Neural progenitor cell (in vitro differentiated cells): ENCODE measurements at places on chromosomes 1 and 21. TPM values are rescaled to one million over a fixed set of nuclear protein-coding genes. Genes with fewer than 3 reads are reported as not detected.

- no peak overlapping the region for H3K4me3 ChIP-seq
- no peak for DNase-seq
- peaks cover 62% of the 10 kb centered on the region for H3K27me3 ChIP-seq
- H3K4me1 ChIP-seq = peaks cover 6% of the 10 kb centered on the region
Observed at GRCh38 chr1:39631361-39632322, 7.8 kb downstream of the HEYL start.

- no peaks in the 10 kb centered on the region for H3K36me3 ChIP-seq
- no peaks in the 10 kb centered on the region for H3K4me1 ChIP-seq
- DNase-seq = no peak
- H3K27me3 ChIP-seq = peaks cover 39% of the 10 kb centered on the region
- H3K27ac ChIP-seq = no peak overlapping the region
Observed at GRCh38 chr1:61042466-61043009, 39.8 kb upstream of the NFIA start.

- no peaks in the 10 kb centered on the region for H3K4me1 ChIP-seq
- no peak overlapping the region for H3K27ac ChIP-seq
- H3K4me3 ChIP-seq = no peak overlapping the region
- no peaks in the 10 kb centered on the region for H3K27me3 ChIP-seq
Observed at GRCh38 chr1:55050283-55050682, 10.9 kb downstream of the PCSK9 start.

GRCh38 chr1:205004351-205004750 lies 38.7 kb upstream of the CNTN2 start:
- H3K36me3 ChIP-seq = no peaks in the 10 kb centered on the region
- no peak overlapping the region for H3K27ac ChIP-seq
- no peak for DNase-seq
- H3K4me1 ChIP-seq = peaks cover 20% of the 10 kb centered on the region
- H3K4me3 ChIP-seq = no peak overlapping the region
- H3K27me3 ChIP-seq = peaks cover 71% of the 10 kb centered on the region

- no peaks in the 10 kb centered on the region for H3K36me3 ChIP-seq
- no peak for DNase-seq
- H3K4me3 ChIP-seq = no peak overlapping the region
Observed at GRCh38 chr1:27122652-27123051, 32.3 kb downstream of the SLC9A1 start.

The LINGO4 gene
- not detected in 2 replicates for total RNA-seq

The BTG2 gene
- 26.5 and 47.6 TPM in 2 replicates for total RNA-seq

The LRRC8C gene
- 5.3 and 5.5 TPM in 2 replicates for total RNA-seq

GRCh38 chr1:1205769-1206375 lies 520 bp downstream of the TNFRSF18 start:
- DNase-seq = no peak
- no peak overlapping the region for H3K27ac ChIP-seq
- H3K27me3 ChIP-seq = peaks cover 64% of the 10 kb centered on the region
- H3K4me3 ChIP-seq = peak overlapping the region; percentile 35
- no peaks in the 10 kb centered on the region for H3K4me1 ChIP-seq

- H3K27me3 ChIP-seq = no peaks in the 10 kb centered on the region
- H3K27ac ChIP-seq = no peak overlapping the region
- no peak overlapping the region for H3K4me3 ChIP-seq
- DNase-seq = no peak
- no peaks in the 10 kb centered on the region for H3K36me3 ChIP-seq
Observed at GRCh38 chr1:193568512-193568911, 382.1 kb upstream of the B3GALT2 start.

GRCh38 chr1:3033040-3033789 lies 11.9 kb downstream of the ACTRT2 start:
- no peak overlapping the region for H3K4me3 ChIP-seq
- no peak for DNase-seq
- no peaks in the 10 kb centered on the region for H3K27me3 ChIP-seq
- H3K4me1 ChIP-seq = no peaks in the 10 kb centered on the region
- H3K36me3 ChIP-seq = no peaks in the 10 kb centered on the region
- H3K27ac ChIP-seq = no peak overlapping the region

DNA sequence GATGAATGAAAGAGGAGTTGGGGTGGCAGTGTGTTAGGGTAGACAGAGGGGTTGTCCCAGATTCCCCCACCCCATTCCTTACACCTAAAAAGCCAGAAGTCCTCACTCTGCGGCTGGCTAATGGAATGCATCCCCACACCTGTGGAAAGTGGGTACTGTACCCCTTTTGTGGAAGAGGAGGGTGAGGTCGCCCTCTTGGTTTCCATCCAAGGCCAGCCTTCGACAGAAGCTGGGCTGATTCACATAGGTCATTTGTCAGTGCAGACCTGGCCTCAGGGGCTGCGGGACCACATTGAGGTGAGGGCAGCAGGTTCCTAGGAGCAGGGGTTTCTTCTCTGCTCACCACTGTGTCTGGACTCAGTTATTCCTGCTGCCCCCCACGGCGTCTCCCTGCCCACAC lies 671.6 kb downstream of the MATN1 start:
- DNase-seq = no peak
- H3K27me3 ChIP-seq = no peaks in the 10 kb centered on the region
- H3K4me1 ChIP-seq = no peaks in the 10 kb centered on the region
- H3K36me3 ChIP-seq = no peaks in the 10 kb centered on the region

DNA sequence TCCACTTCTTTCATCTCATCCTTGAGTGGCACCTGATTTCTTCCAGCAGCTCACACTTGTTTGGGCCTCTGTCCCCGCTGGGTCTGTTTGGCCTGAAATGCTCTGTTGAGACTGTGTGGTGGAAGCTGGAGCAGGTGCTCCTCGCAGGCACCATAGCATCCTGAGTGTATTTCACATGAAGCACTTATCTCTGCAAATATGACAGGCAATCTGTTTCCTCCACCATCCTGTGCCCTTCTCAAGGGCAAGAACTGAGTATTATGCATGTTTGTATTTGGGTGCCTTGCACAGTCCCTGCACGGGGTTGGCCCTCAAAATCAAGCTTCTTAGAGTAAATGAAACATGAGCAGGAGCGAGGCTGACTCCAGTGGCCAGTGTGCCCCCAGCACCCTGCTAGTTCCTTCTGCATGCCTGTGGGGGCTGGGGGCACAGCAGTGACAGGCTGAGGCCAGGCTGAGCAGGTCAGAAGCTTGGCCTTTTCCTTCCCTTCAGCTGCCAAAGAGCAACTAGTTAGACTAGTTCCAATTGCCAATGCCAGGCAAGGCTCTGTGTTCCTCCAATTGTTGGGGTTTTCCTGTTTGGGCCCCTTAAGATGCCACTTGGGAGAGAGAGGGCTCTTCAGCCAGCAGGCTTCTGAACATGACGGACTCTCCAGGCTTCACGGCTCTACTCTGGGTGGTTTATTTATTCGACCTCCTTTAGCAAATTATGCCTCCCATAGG lies 129.6 kb upstream of the ATP1A1 start:
- H3K36me3 ChIP-seq = no peaks in the 10 kb centered on the region
- DNase-seq = no peak
- H3K4me3 ChIP-seq = no peak overlapping the region
- no peaks in the 10 kb centered on the region for H3K4me1 ChIP-seq

DNA sequence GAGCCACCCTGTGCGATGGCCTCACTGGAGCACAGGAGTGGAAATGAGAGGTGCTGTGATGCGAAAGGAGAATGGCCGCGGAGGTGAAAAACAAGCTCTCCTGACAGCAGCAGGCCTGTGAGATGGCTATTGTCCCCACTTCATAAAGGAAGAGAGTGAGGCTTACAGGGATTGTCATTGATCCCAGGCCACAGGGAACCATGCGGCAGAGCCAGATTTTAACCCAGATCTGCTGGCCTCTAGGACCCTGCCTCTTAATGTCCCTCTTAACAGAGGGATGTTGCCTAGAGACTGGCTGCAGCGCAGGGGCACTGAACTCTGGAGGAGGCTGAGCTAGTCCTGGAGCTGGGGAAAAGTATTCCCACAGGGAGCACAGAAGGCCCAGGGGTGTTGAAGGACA lies 3.1 kb upstream of the SYTL1 start:
- DNase-seq = peak; percentile 81
- H3K27ac ChIP-seq = peak overlapping the region; percentile 76
- H3K4me3 ChIP-seq = no peak overlapping the region
- no peaks in the 10 kb centered on the region for H3K27me3 ChIP-seq
- peaks cover 42% of the 10 kb centered on the region for H3K4me1 ChIP-seq

GRCh38 chr1:23657659-23658275 lies 33.8 kb upstream of the RPL11 start:
- H3K4me1 ChIP-seq = no peaks in the 10 kb centered on the region
- H3K27ac ChIP-seq = no peak overlapping the region
- H3K36me3 ChIP-seq = no peaks in the 10 kb centered on the region
- peak; percentile 86 for DNase-seq

The SESN2 gene
- 7.6 and 19.1 TPM in 2 replicates for total RNA-seq

- H3K4me1 ChIP-seq = no peaks in the 10 kb centered on the region
- no peaks in the 10 kb centered on the region for H3K27me3 ChIP-seq
- no peak overlapping the region for H3K4me3 ChIP-seq
- no peak overlapping the region for H3K27ac ChIP-seq
Observed at GRCh38 chr1:182442333-182442732, 7.6 kb upstream of the RGSL1 start.

- no peaks in the 10 kb centered on the region for H3K27me3 ChIP-seq
- peaks cover 8% of the 10 kb centered on the region for H3K36me3 ChIP-seq
- H3K4me1 ChIP-seq = no peaks in the 10 kb centered on the region
- no peak for DNase-seq
- H3K4me3 ChIP-seq = no peak overlapping the region
- H3K27ac ChIP-seq = no peak overlapping the region
Observed at GRCh38 chr1:184535191-184535970, 148.6 kb downstream of the C1orf21 start.

GRCh38 chr1:1032424-1032823 lies 12.5 kb downstream of the AGRN start:
- H3K27me3 ChIP-seq = peaks cover 14% of the 10 kb centered on the region
- H3K36me3 ChIP-seq = no peaks in the 10 kb centered on the region
- DNase-seq = peak; percentile 68
- peaks cover 16% of the 10 kb centered on the region for H3K4me1 ChIP-seq
- peak overlapping the region; percentile 58 for H3K4me3 ChIP-seq

DNA sequence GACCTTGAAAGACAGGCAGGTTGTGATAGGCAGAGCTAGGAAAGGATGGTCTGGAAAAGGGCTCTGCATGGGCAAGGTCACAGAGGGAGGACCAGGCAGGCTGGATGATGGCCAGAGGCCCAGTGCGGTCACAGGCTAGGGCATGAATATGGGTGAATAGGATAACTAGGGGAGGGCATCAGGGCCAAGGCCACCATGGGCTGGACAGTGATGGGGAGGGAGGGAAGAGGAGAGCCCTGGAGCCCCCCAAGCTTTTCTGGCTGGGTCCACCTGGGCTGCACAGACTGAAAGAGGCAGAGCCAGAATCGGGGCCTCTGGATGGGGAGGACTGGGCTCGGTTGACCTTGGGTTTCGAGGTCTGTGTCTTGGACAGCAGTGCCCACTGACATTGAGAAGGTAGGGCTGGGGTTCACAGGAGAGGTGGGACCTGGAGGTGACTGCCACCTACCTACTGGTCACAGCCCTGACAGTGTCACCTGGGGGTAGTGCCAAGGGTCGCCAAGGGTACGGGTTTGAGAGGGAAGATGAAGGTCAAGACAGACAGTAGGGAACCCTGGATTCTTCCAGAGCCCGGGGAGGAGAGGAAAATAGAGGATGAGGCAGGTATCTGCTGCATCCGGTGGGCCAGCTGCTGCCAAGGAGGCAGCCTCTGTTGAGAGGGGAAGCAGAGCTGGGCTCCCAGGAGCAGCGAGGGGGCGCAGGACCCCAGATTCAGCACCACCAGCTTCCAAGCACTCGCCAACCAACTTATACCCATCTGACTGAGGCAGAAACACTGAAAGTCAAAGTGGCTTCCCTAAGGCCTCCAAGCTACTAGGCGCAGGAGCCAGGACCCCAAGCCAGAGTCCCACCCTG lies 6.1 kb upstream of the NPHP4 start:
- DNase-seq = no peak
- H3K27ac ChIP-seq = no peak overlapping the region
- peaks cover 7% of the 10 kb centered on the region for H3K27me3 ChIP-seq
- no peaks in the 10 kb centered on the region for H3K36me3 ChIP-seq

The LRRC71 gene
- not detected in 2 replicates for total RNA-seq

DNA sequence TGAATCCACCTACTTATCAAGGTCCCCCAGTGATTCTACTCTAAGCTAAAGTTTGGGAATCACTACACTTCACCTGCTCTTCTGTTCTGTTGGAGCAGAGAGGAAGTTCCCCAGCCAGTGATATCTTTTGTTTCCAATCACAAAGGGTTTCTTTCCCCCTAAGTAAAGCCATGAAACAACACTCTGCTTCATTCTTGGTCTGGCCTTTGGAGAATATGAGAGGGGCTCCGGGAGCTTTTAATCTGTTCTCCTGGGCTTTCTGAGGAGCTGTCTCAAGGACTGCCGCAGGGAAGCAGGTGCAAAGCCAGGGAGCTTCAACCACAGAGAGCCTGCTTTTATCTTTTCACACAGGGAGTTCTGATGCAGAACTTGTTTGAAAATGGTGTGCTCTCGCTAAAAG lies 10.1 kb upstream of the SLAMF9 start:
- H3K27ac ChIP-seq = no peak overlapping the region
- no peaks in the 10 kb centered on the region for H3K36me3 ChIP-seq

GRCh38 chr1:45822644-45823043 lies 19.2 kb downstream of the MAST2 start:
- no peak overlapping the region for H3K27ac ChIP-seq
- no peaks in the 10 kb centered on the region for H3K27me3 ChIP-seq
- H3K36me3 ChIP-seq = no peaks in the 10 kb centered on the region

DNA sequence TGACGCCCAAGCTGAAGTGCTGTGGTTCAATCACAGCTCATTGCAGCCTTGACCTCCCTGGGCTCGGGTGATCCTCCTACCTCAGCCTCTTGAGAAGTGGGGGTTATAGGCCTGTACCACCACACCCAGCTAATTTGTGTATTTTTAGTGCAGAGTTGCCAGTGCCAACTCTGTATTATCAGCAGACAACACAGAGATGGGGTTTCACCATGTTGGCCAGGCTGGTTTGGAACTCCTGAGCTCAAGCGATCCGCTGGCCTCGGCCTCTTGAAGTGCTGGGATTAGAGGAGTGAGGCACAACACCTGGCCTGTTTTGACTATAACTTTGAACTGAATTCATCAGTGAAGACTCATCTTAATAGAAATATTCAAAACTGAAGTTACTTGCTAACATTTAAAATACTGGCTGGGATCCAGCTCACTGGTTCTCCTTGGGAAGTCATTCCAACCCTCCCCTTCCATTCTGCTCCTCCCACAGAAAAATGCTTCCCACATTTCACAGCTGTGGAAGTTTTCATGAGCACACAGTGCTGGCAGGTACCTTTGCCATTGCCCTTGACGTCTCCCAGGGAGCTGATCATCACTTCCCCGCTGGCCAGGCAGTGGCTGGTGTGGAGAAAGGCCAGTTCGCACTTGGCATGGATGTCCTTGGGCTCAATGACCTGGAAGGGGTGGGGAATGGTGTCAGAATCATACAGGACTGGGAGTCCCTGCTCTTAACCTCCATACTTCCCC lies 4.7 kb downstream of the SELENBP1 start:
- H3K27me3 ChIP-seq = no peaks in the 10 kb centered on the region
- no peak overlapping the region for H3K4me3 ChIP-seq
- DNase-seq = no peak
- H3K36me3 ChIP-seq = no peaks in the 10 kb centered on the region
- H3K27ac ChIP-seq = no peak overlapping the region

The FTCD gene
- 0.96 TPM in 1 of 2 replicates, not detected in the other for total RNA-seq

DNA sequence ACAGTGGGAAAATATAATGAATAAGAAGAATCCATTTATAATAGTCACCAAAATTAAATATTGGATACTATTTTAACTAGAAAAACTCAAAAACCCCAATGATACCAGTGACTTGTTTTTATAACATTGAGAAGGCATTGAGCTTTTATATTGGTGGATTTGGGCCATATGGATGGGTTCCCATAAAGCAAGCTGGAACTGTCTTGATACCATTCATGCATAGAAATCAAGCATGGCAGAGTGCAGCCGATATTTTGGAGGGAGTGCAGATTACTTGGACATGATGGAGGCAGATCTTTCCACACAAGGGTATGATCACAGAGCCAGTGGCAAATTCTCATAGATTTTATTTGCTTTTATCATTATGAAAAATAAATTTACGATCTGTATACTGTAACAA lies 3.8 kb upstream of the RWDD3 start:
- peaks cover 16% of the 10 kb centered on the region for H3K4me1 ChIP-seq
- DNase-seq = no peak
- no peaks in the 10 kb centered on the region for H3K27me3 ChIP-seq

The ORC1 gene
- 42.4 and 47.4 TPM in 2 replicates for total RNA-seq
